ENCODE measurements at places on chromosomes 13 and 19.

- no peak for DNase-seq
Measured at GRCh38 chr19:13045812-13046211, 50.5 kb downstream of the NFIX start.

- DNase-seq = no peak
Measured at GRCh38 chr13:42696191-42696590, 85.2 kb upstream of the FAM216B start.

DNA sequence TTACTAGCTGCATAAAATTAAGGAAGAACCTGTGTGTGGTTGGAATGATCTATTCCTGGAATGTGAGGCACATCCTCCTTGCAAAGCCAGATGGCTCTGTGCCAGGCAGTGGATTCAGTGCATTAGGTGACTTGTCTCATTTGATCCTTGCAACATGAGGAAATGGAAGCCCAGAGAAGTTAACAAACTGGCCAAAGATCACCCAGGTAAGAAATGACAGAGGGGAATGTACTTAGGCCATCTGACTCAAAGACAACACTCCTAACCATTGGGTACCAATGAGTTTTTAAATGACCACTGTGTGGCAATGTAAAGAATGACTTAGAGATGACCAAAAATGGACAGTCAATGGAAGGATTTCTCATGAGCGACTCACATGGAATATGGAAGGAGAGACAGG, 114.2 kb upstream of the RXFP2 start:
- DNase-seq = no peak

- no peak for DNase-seq
Measured at GRCh38 chr19:27657271-27658051, 1555.5 kb downstream of the UQCRFS1 start.

DNA sequence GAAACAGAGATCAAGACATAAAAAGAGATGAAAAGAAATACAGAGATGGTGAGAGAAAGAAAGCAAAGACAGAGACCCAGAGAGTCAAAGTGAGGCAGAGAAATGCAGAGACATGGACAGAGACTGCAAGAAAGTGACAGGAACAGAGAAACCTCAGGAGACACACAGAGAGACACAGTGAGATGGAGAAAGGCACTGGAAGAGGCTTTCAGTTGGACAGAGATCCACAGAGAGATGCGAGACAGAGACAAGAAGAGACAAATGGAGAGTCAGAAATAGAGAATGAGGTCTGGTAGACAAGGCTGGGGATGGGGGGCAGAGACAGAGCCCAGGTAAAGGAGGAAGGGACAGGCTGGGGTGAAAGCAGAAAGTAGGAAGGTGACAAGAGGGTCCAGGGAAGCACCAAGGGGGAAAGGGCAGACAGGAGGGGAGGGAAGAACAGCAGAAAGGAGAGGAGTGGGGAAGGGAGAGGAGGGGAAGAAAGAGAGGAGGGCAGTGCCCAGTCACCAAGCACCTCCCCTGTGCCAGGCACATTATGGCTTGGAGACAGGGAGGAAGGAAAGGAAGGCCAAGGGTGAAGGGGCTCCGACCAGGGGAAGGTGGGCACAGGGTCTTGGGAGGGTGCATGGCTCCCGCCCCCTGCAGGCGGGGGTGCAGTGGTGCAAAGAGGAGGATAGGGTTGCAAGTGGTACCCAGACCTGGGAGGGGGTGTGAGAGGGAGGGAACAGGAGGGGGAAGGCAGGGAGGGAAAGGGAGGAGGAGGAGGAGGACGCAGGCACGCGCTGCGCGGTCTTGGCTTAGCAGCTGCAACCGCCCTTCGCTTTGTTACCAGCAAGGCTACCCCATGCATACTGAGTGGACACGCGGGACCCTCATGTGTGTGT, 38.4 kb downstream of the DEDD2 start:
- no peak for DNase-seq

DNA sequence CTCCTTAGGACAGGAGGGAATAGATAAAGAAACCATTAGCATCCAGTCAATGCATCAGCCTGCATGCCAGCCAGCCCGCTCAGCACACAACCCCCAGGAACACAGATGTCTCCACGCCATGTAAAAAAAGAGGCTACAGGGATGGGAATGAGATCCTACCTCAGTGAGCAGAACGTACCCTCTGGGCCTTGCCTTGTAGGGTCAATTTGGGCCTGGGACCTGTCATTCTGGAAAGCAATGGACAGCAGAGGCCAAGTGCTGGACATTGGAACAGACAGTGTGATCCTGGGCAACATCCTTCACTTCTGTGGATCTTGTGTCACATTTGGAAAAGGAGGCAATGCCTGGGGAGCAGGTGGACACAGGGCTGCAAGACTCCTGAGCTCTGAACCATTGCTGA, 26.0 kb downstream of the VSTM2B start:
- DNase-seq = no peak

All from stimulated activated effector memory CD8-positive, alpha-beta T cell treated with anti-CD3 and anti-CD28 coated beads, Interleukin-12 subunit alpha, Interleukin-12 subunit beta, amount 100 ng/mL, for 72 hours (primary cell).